Stomach (tissue), 19 donors: ENCODE measurements at places on chromosomes 16 and 17.

DNA sequence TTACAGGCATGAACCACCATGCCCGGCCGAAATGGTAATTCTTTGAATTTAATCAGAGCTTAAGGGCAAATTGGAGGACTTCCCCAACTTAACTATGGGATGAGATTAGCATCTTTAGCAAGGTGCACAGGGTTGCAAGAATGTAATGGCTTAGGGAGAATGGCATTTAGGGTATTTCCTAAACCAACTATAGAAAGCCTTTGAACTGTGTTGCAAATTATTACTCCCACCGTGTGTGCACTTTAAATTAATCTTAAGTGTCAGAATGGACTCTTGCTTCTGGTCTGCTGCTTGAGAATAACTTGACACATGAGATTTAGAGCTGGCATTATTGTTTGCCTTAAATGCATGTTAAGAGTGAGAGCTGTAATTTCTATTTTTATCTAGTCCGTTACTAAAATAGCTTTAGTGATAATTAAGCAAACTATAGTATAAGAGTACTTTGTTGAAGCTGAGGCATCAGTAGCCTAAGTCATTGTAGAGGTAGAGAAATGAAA is 59.8 kb downstream of the TUBD1 start:
- no peak for DNase-seq

- no peak for DNase-seq
Observed at GRCh38 chr16:2825049-2825742, 4.9 kb upstream of the ZG16B start.

GRCh38 chr16:20851601-20852000 is 45.3 kb downstream of the REXO5 start:
- peak; percentile 88 for DNase-seq

- DNase-seq = no peak
Observed at GRCh38 chr16:53812914-53813313, 109.0 kb downstream of the FTO start.

GRCh38 chr17:76556765-76557367 is 17.0 kb downstream of the PRCD start:
- DNase-seq = peak; percentile 36

- no peak for DNase-seq
Observed at GRCh38 chr16:49416001-49416675, 42.5 kb downstream of the C16orf78 start.

DNA sequence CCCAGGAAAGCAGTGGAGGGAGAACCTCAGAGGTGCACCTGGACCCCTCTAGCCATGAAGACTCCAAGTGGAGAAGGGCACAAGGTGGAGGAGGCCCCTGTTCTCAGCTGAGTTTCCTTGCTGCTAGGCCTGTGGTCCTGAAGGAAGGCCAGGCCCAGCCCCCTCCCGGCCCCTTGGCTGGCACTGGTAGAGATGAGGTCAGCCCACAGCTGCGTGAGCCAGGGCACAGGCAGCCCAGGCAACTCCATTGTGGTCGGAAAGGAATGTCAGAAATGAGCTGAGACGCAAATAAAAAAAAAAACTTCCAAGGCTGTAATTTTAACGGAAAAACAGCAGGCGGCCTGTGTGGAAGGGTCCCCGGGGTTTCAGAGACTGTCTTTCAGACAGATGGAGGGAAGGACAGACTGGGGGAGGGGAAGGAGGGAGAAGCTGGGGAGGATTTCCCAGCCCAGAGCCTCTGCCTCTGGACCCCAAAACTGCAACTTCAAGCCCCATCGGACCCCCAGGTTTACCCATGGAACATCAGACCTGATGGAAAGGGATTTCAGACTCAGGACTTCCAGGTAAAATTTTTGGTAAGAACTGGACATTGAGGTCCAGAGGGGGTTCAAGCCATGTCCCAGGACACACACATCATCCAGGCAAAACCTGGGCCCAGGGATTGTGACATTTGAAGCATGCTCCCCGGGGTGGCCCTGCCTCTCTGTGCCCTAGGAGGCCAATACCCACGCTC is 25.6 kb upstream of the MRPS23 start:
- peak; percentile 71 for DNase-seq

- no peak for DNase-seq
Observed at GRCh38 chr17:83034525-83034924, 44.9 kb upstream of the METRNL start.

DNA sequence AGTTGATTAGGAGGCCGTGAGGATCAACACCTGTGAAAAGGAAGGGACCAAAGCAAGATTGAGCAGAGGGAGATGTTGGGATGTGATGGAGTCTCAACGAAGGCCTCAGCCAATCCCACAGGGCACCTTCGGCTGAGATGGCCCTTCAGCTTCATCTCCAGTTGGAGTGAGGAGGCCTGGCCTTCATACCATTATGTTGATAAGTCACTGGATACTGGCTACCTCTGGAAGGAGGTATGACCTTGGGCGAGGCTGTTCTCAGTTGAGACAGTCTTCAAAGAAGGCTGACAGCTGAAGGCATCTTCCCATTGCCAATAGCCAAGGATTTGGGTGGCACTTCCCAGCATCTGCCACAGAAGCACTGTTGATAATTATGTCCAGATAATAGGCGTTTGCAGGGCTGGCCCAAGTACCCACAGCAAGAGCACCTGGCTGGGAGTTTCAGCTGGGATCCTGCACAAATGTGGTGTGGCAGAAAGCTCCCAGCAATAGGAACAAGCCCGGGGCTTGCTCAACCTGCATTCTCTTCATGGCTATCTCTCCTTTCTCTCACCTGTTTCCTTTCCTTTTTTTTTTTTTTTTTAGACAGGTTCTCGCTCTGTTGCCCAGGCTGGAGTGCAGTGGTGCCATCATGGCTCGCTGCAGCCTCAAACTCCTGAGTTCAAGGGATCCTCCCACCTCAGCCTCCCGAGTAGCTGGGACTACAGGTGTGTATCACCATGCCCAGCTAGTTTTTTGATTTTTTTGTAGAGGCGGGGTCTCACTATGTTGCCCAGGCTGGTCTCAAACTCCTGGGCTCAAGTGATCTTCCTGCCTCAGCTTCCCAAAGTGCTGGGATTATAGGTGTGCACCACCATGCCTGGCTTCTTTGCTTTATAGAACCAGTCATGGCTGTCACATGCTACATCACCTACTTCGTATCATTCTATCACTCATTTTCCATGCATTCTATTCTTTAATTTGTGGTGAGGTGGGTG is 18.2 kb upstream of the MAP3K14 start:
- DNase-seq = no peak

- no peak for DNase-seq
Observed at GRCh38 chr17:74159226-74159840, 44.1 kb upstream of the RPL38 start.

- DNase-seq = no peak
Observed at GRCh38 chr17:10492004-10492403, 22.6 kb upstream of the MYH4 start.
